ENCODE measurements at places on chromosomes 1 and 21.

DNA sequence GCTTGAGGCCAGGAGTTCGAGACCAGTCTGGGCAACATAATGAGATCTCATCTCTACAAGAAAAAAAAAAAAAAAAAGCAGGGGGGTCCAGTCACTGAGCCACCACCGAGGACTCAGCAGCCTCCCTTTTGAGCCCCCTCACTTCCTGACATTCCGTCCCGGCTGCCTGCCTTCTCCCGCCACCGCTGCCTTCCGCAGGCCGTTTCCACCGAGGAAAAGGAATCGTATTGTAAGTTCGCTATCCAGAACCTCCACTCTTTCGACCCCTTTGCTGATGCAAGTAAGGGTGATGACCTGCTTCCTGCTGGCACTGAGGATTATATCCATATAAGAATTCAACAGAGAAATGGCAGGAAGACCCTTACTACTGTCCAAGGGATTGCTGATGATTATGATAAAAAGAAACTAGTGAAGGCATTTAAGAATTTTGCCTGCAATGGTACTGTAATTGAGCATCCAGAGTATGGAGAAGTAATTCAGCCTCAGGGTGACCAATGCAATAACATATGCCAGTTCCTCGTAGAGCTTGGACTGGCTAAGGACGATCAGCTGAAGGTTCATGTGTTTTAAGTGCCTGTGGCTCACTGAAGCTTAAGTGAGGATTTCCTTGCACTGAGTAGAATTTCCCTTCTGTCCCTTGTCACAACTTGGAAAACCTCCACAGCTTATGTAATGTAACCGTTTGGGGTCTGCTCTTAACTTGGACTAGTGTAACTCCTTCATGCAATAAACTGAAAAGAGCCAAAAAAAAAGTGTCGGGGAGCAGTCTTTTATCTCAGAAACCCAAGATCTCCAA is 55.6 kb downstream of the GLUL start:
- no peak for DNase-seq

GRCh38 chr1:210932104-210932503 is 201.8 kb downstream of the KCNH1 start:
- no peak for DNase-seq

DNA sequence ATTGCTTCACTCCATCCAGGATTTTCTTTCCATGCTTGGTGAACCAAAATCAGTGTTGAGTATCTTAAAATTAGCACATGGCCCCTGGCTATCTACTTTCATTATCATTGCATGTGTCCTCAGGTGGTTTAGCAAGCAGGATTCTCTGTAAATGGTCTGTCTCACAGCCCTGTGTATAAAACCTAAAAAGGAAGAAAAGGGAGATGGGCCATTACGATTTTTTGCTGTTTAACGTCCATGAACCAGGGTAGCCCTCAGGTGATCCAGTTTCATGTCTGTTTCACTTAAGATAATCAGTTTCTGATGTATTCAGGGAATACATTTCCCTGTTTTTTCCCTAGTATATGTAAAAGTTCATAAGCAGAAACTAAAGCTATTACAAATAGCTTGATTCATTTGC is 238.2 kb downstream of the NFIA start:
- no peak for DNase-seq

DNA sequence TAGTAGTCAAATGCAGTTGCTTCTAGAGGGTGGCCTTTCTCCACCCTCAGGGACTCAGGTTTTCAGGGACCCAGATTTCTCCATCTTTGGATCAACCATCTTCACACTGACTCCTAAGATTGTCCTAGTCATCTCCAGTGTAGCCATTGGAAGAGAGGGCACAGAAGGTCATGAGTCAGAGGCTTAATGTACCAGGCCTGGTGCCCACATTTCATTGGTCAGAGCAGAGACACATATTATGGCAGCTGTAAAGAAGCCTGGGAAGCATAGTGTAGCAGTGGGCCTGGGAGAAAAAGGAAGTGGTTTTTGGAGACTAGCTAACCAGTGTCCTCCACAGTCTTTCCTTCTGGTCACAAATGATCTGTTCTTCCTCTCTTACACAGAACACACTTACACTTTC is 122.5 kb downstream of the GIPC2 start:
- DNase-seq, result no peak

- no peak for DNase-seq
Measured at GRCh38 chr1:110218137-110218536, 8.0 kb downstream of the KCNC4 start.

GRCh38 chr1:167661527-167662426 is 31.7 kb downstream of the RCSD1 start:
- DNase-seq, result no peak
